ENCODE measurements at places on chromosomes 12 and 14.

DNA sequence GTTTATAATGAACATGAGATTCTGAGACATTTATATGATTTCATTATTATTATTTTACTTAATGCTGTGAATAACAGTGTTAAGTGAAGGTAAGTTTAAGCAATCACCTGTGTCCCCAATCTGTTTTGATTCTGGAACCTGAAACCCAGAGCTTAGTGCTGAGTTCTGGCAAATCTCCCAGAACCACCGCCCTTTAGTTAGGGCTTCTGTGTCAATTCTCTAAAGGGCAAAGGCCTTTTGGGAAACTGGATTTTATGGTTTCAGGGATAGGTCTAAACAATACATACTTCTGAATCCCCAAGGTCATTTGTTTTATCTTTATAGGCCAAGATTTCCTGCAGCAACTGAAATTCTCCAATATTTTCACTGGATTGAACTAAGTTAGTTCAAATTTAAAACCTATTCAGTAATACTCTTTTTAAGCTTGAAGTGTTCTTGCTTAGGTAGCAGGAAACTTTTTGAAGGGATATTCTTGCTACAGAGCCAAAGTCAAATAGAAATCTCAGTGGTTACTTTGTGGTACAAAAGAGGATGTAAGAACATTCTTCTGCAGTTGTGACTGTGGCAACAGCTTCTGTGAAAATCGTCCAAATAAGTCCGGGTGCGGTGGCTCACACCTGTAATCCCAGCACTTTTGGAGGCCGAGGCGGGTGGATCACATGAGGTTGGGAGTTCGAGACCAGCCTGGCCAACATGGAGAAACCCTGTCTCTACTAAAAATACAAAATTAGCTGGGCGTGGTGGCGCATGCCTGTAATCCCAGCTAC is 10.0 kb upstream of the PKP2 start:
- DNase-seq, result peak; percentile 6

- DNase-seq, result no peak
Observed at GRCh38 chr14:71243697-71244096, 336.4 kb downstream of the PCNX1 start.

DNA sequence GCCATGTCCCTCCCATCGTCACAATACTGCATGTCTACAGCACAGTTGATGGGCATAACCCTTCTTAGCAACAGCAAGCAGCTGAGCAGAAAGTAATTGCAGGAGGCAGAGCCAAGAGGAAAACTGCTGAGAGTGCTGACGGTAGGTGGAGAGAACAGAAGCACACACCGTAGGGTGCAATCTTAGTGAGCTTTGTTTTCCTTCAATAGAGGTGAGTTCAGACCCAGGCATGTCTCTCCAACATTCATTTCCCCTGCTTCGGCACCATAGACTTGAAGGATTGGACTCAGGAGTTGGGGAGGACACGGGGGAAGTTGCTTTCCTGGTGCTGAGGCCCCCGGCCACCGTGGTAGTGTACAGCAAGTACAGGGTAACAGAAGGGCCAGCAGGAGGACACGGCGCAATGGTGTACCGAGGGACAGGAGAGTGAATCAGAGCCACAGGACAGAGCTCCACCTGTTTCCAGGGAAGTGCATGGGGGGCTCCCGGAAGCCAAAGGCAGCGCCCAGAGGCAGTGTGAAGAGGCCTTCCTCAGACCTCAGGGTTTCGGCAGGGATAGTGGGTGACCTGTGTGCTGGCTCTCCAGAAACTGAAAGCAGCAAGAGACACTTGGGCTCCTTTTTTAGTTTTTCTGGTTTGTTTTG is 36.3 kb upstream of the SINHCAF start:
- DNase-seq, result peak; percentile 5

DNA sequence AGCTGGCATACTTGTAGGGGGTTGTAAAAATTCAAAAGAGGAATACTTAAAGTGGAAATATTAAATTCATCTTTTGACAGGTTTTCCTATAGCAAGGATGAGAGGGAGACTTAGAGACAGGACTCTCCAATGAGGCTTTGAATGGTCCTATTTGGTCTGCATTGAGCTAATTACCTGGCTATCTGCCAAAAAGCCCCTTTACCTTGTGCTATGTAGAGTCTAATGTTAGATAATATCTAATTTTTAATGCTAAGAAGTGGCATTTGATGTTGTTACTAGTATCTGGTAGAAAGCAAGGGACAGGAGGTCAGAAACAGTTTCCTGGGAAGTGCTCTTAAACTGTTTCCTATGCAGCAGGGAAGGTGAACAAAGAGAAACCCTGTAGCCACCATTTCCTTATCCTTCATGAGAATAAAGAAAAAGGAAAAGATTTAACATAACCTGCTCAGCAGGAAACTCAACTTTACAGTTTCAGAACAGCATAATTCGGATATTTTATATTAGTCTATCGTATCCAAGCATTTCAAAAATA is 550.0 kb downstream of the SOX5 start:
- no peak for DNase-seq

DNA sequence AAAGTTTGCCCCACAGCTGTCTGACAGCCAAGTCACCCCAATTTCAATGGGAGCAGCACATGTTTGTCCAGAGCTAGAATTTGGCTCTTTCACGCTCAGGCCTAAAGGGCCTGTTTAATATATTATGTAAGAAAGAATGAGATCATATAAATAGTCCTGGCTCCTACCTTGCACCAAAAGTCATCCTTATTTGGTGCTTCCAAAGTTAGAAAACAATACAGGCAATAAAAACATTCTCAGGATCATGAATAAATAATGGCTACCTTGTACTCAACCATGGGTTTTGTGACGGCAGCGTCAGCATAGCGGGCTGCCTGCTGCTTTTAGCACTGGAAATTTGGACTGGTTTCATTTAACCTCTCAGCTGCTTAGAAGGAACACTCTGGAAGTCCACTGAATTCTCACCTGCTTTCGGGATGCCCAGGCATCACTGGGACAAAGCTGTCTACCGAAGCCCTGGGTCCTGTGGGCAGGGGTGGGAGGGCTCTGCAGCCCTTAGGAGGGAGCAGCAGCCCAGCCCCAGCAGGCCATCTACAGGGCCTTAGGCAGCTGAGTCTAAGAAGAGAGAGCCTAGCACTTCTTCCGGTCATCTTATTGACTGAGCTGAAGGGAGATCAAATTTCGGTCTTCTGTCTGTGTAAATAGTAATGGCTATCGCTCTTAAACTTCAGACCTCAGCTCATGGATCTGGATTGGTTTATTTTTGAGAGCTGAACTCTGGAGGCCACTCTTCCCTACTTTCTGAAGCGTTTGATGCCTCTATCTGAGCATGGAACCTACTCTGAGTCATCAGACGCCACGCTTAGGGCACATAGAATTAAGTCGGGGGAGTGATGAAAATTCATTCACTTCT is 106.5 kb downstream of the SAMD4A start:
- no peak for DNase-seq

- DNase-seq, result no peak
Observed at GRCh38 chr12:2833327-2833726, 1.5 kb downstream of the NRIP2 start.

- peak; percentile 67 for DNase-seq
Observed at GRCh38 chr12:55743406-55744339, 751 bp downstream of the GDF11 start.

GRCh38 chr12:29960122-29960521 is 176.4 kb upstream of the TMTC1 start:
- DNase-seq, result no peak
